Lower lobe of right lung (tissue), 2 donors: ENCODE measurements at places on chromosomes 16 and 17. TPM values are rescaled to one million over a fixed set of nuclear protein-coding genes. Genes with fewer than 3 reads are reported as not detected.

CDRT4 gene
- 13.4 TPM for total RNA-seq

MSLN gene
- total RNA-seq = 42.6 TPM

PDF gene
- 6.3 TPM for total RNA-seq

PDILT gene
- total RNA-seq = not detected

TNFRSF17 gene
- 1.4 TPM for total RNA-seq

CRYBA1 gene
- total RNA-seq = not detected

SGCA gene
- 9.1 TPM for total RNA-seq

NPIPA3 gene
- 1.4 TPM for total RNA-seq

INCA1 gene
- total RNA-seq = 1.9 TPM

MKS1 gene
- total RNA-seq = 20.1 TPM

- H3K27ac ChIP-seq = no peak overlapping the region
- H3K27me3 ChIP-seq = no peaks in the 10 kb centered on the region
- no peak overlapping the region for H3K4me3 ChIP-seq
- H3K36me3 ChIP-seq = no peaks in the 10 kb centered on the region
- no peak for DNase-seq
These were observed 11.3 kb downstream of the TBC1D16 start for GRCh38 chr17:80024206-80024972.

- no peak overlapping the region for H3K27ac ChIP-seq
- H3K27me3 ChIP-seq = no peaks in the 10 kb centered on the region
- H3K36me3 ChIP-seq = peaks cover 57% of the 10 kb centered on the region
- no peak for DNase-seq
- peaks cover 23% of the 10 kb centered on the region for H3K4me1 ChIP-seq
These were observed 46.1 kb downstream of the CHCT1 start for GRCh38 chr17:60468371-60468770.

DNA sequence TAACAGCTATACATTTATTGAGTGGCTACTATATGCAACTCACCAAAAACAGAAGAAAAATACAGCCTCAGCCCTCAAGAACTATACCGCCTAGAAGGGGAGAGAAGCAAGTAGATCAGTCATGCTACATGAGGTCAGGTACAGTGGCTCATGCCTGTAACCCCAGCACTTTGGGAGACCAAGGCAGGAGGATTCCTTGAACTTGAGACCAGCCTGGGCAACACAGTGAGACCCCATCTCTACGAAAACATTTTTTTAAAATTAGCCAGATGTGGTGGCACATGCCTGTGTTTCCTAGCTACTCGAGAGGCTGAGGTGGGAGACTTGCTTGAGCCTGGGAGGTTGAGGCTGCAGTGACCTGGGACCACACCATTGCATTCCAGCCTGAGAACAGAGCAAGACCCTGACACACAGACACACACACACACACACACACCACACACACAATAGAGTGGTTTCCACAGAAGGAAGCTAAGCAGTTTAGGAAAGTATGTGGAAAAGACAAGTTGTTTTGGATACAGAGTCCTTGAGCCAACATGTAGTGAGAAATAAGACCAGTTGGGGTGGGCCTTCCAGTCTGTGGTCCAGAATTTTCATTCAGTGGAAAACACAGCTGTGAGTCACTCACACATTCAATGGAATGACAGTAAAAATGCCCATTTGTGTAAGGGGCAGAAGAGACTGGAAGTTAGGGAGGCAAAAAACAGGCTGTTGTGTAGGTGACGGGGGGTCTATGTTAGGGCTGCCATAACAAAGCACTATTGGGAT, 10.7 kb upstream of the SNTB2 start:
- no peaks in the 10 kb centered on the region for H3K27me3 ChIP-seq
- H3K36me3 ChIP-seq = no peaks in the 10 kb centered on the region
- peaks cover 53% of the 10 kb centered on the region for H3K4me1 ChIP-seq
- no peak overlapping the region for H3K4me3 ChIP-seq
- no peak overlapping the region for H3K27ac ChIP-seq
- DNase-seq = no peak

GRCh38 chr16:53132406-53132805, 77.6 kb downstream of the CHD9 start:
- no peaks in the 10 kb centered on the region for H3K27me3 ChIP-seq
- H3K27ac ChIP-seq = peak overlapping the region; percentile 93
- H3K4me1 ChIP-seq = peaks cover 29% of the 10 kb centered on the region
- DNase-seq = no peak

GRCh38 chr16:12141073-12141951, 164.8 kb downstream of the SNX29 start:
- H3K4me1 ChIP-seq = no peaks in the 10 kb centered on the region
- no peak overlapping the region for H3K4me3 ChIP-seq
- H3K36me3 ChIP-seq = peaks cover 8% of the 10 kb centered on the region
- no peaks in the 10 kb centered on the region for H3K27me3 ChIP-seq

GRCh38 chr17:32828822-32829221, 48.1 kb downstream of the MYO1D start:
- H3K4me3 ChIP-seq = peak overlapping the region; percentile 2
- H3K27me3 ChIP-seq = no peaks in the 10 kb centered on the region
- H3K27ac ChIP-seq = no peak overlapping the region
- no peak for DNase-seq
- H3K4me1 ChIP-seq = peaks cover 16% of the 10 kb centered on the region

- H3K36me3 ChIP-seq = no peaks in the 10 kb centered on the region
- no peaks in the 10 kb centered on the region for H3K27me3 ChIP-seq
- no peak overlapping the region for H3K27ac ChIP-seq
These were observed 67.6 kb downstream of the CDH13 start for GRCh38 chr16:82694239-82694874.

DNA sequence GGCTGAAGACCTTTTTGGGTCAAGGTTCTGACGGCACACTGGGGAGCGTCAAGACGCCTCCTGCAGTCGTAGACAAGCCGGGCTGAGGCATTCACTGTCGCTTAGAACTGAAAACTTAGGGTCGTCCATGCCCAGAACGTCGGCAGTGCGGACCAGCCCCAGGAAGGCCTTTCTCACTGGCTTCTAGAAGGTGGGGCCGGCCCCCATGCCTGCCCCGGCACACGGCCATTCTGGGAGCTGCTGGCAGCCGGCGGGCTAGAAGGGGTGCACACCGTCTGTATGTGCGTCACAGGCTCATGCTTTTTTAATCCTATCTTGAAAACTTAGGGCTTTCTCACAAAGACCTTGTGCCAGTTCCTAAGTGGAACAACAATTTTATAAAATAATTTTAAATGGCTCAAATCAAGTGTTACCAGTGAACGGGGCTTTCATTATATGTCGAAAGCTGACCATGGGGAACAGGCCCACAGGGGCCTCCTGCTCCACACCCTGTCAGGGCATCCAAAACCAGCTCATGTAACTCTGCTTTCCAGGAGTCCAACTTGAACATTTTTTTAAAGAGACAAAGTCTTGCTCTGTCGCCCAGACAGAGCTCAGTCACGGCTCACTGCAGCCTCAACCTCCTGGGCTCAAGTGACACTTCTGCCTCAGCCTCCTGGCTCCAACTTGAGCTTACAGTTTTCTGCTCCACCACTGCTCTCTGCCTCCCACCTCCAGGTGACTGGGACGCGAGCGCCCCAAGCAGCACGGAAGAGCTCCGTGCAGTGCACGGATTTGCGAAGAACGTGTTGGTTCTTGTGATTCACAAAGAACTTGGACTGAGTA, 111.2 kb downstream of the ANKRD11 start:
- no peaks in the 10 kb centered on the region for H3K27me3 ChIP-seq
- no peak for DNase-seq
- no peak overlapping the region for H3K27ac ChIP-seq
- no peaks in the 10 kb centered on the region for H3K36me3 ChIP-seq

- no peak overlapping the region for H3K27ac ChIP-seq
- peaks cover 95% of the 10 kb centered on the region for H3K36me3 ChIP-seq
- no peaks in the 10 kb centered on the region for H3K4me1 ChIP-seq
- H3K27me3 ChIP-seq = no peaks in the 10 kb centered on the region
- no peak for DNase-seq
These were observed 41.7 kb downstream of the PIPOX start for GRCh38 chr17:29084541-29085146.

DNA sequence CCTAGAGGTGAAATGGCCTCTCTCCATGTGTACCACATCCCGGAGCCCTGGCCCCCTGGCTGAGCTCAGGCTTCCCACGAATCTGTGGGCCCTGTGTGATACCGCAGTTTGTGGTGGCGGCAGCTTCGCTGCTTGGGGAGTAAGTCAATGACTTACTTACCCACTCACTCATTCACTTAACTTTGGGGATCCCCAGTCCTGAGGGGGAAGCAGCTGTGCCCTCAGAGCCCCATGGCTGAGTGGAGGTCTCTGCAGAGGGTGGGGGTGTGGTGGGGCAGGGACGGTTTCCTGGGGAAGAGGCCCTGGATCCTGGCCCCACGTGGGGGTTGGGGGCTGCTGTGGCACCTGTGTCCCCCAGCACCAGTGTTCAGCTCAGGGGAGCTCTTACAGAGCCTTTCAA, 13.2 kb downstream of the KCNJ12 start:
- DNase-seq = no peak
- H3K4me3 ChIP-seq = no peak overlapping the region
- H3K27ac ChIP-seq = no peak overlapping the region
- no peaks in the 10 kb centered on the region for H3K4me1 ChIP-seq

DNA sequence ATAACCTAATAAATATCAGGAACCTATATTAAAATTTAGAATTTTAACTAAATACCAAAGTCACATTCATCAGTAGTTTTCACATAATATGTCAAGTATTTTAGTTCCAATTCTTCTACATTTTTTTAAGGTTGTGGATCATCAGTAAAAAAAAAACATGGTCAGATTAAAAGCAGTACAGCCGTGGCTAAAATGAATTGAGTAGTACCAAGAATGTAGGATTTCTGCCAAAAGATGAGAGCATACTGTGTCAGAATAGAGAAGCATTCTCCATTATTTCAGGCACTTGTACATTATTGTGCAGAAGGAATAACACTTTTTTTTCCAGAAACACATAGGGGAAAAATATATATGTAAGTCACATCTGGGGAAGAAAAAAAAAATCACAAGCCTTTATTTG, 1176.1 kb downstream of the CDH11 start:
- DNase-seq = no peak
- no peaks in the 10 kb centered on the region for H3K4me1 ChIP-seq
- H3K36me3 ChIP-seq = no peaks in the 10 kb centered on the region
- no peak overlapping the region for H3K4me3 ChIP-seq
- no peak overlapping the region for H3K27ac ChIP-seq

DNA sequence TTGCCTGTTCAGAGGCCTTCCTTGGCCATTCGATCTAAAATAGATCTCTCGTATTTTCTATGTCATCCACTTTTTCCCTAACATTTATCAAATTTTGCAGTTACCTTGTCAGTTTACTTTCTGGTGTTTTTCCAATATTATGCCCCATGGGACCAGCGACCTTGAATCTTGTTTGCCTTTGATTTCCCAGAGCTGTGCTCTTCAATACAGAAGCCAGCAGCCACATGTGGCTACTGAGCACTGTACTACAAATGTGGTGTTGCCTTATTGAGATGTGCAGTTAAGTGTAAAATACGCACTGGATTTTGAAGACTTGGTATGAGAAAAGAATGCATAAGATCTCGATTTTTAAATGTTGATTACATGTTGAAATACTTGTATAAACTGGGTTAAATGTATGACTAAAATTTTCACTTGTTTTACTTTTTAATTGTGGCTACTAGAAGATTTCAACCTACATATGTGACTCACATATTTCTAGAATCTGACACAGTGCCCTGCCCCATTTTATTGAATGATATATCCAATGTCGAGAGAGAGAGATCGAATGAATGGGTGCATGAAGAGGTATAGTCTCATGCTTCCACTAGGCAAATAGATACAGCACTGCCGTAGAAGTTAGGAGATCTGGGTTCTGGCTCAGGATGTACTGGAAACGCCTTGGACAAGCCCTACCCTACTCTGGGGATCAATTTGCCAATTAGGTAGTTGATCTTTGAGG, 824 bp upstream of the PSME3 start:
- no peak for DNase-seq
- H3K27ac ChIP-seq = peak overlapping the region; percentile 92
- peaks cover 28% of the 10 kb centered on the region for H3K36me3 ChIP-seq
- H3K27me3 ChIP-seq = no peaks in the 10 kb centered on the region
- peaks cover 26% of the 10 kb centered on the region for H3K4me1 ChIP-seq

DNA sequence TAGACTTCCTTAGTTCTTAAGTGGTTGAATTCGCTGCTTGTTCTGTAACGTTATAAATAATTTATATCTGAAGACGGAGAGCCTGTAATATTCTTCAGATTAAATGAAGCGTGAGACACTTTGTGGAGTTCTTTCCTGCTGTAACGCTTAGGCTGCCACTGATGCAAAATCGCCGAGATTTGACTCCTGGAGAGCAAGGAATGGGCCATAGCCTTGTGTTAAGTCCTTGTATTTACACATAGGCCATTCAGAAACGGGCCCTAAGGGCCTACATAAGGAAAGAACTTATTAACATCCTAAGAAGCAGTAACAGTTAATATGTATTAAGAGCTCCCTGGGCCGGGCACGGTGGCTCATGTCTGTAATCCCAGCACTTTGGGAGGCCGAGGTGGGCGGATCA, 936 bp downstream of the EMC6 start:
- H3K36me3 ChIP-seq = peaks cover 5% of the 10 kb centered on the region
- peak overlapping the region; percentile 96 for H3K27ac ChIP-seq
- peak overlapping the region; percentile 93 for H3K4me3 ChIP-seq

DNA sequence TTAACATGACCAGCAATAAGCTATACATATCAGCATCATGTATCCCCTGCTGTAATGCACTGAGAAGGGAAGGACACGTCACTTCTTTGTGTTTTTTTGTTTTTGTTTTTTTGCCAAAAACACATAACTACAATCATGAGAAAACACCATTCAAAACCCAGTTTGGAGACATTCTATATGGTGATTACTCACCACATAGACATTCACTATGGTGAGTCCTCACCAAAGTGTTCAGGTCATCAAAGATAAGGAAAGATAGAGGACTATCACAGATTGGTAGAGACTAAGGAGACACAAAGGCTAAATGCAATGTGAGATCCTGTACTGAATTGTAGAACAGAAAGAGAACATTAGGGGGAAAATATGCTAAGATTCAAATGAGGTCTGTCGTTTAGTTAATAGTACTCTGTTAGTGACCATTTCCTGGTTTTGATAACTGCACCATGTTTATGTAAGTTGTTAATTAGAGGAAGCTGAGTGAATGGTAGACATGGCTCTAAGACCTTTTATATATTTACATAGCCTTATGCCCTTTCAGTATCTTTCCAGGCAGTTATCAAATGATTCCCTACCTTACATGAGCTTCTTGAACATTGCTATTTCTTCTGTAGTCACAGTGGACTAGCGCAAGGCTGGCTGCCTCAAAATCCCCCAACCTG, 46.6 kb downstream of the PIK3R5 start:
- no peak overlapping the region for H3K4me3 ChIP-seq
- no peak for DNase-seq
- no peak overlapping the region for H3K27ac ChIP-seq

DNA sequence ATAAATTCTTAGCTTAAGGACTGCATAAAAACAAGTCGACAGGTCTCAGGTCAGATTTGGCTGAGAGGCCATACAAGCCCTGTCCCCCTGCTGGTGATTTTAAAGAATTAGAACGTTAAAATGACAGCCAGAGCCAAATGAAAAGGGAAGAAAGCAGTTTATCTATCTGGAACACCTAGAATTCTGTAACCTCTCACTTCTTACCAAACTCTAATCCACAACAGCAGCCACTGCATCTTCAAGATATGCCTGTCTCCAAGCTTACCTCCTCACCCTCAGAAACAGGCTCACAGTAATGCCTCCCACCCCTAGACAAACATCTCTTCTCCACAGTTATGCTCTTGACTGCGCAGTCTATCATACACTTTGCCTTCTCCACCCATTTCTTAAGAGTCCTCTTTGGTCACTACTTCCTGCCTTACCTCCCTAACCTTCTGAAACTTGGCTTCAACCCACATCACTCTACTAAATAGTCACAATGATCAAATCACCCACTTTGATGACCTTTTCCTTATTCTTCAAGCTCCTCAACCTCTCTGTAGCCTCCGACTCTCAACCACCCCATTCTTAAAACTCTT, 14.2 kb downstream of the ANKFY1 start:
- H3K36me3 ChIP-seq = no peaks in the 10 kb centered on the region
- no peak overlapping the region for H3K4me3 ChIP-seq
- H3K27ac ChIP-seq = peak overlapping the region; percentile 40
- DNase-seq = no peak
